ENCODE measurements at places on chromosomes 4 and X. TPM values are rescaled to one million over a fixed set of nuclear protein-coding genes. Genes with fewer than 3 reads are reported as not detected.

GRCh38 chr4:126273746-126274145, 959.0 kb downstream of the FAT4 start:
- no peak for DNase-seq

Gene MAGEA1
- not detected for total RNA-seq

Gene SSX5
- not detected for total RNA-seq

- peak; percentile 6 for DNase-seq
These were observed 758.6 kb downstream of the PDHA2 start for GRCh38 chr4:96598465-96598864.

DNA sequence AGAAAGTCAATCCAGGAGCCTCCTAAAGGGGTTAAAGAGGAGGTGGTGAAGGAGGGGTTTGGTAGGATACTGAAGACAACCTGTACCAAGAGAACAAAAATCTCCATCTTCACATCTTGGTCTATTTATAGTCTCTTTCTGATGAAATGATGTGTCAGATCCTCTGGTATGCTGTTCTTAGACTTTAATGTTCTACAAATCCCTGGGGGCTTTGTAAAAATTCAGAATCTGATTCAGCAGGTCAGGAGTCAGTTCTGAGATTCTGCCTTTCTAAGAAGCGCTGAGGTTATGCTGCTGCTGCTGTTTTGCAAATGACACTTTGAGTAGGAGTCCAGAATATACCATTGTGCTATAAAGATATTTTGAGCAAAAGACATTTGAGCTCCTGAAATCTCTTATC, 172.9 kb upstream of the GLRA2 start:
- no peak for DNase-seq

All from H7 (cell line).